ENCODE measurements at places on chromosomes 1 and 21.

GRCh38 chr1:194071205-194071604, 884.8 kb upstream of the B3GALT2 start:
- DNase-seq = no peak

- DNase-seq = no peak
Observed at GRCh38 chr1:172416496-172417035, 3.9 kb upstream of the C1orf105 start.

GRCh38 chr1:9687120-9687873, 35.8 kb downstream of the PIK3CD start:
- DNase-seq = peak; percentile 98

DNA sequence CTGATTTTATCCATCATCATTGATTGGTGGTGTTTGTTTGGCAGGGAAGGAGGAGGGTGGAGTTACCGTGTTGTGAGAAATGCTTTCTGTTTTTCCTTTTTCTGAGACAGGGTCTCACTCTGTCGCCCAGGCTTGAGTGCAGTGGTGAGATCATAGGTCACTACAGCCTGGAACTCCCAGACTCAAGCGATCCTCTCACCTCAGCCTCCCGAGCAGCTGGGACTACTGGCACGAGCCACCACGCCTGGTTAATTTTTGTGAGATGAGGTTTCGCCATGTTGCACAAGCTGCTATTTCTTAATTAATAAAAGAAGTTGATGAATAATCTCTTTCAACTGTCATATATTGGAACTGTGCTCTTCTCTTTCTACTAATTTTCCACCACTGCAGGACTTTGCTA, 44.3 kb downstream of the HUNK start:
- DNase-seq = no peak

Measured in Daoy (cell line).